ENCODE measurements at places on chromosomes 2 and 18.

DNA sequence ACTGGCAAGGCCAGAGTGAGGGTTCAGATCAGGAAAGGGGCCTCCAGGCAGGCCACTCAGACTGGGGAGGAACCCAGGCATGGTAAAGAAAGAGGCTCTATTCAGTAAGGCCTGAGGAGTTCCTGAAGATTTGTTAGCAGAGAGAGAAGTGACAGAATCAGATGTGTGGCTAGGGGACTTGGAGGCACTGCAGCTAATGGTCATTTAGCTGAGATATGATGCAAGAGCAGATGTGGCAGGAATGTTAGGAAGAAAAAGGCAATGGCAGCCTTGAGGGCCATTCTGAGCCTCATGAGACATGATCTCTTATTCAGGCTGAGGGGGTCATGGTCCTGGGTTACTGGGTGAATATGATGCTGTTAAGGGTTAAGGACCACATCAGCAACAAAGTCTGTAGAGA lies 73.4 kb downstream of the CCDC93 start:
- no peak for DNase-seq

DNA sequence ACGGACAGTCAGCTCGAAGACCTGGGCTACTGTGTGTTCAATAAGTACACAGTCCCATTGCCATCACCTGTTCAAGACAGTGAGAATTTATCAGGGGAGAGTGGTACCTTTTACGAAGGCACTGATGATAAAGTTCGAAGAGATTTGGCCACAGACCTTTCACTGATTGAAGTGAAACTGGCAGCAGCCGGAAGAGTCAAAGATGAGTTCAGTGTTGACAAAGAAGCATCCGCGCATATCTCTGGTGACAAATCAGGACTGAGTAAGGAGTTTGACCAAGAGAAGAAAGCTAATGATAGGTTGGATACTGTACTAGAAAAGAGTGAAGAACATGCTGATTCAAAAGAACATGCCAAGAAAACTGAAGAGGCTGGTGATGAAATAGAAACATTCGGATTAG lies 76.9 kb upstream of the UNC80 start:
- DNase-seq = no peak

- DNase-seq = no peak
Observed at GRCh38 chr18:54223568-54224241, 764 bp downstream of the MBD2 start.

DNA sequence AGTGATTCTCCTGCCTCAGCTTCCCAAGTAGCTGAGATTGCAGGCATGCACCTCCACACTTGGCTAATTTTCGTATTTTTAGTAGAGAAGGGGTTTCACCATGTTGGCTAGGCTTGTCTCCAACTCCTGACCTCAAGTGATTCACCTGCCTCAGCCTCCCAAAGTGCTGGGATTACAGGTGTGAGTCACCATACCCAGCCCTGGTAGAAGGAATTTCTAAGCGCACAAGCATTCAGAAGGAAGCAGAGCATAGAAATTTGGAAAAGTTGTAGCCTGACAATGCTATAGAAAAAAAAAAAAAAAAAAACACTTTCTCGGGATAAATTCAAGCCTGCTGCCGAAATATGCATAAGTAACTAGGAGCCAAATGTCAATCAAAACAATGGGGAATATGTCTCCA lies 249.4 kb downstream of the GRB14 start:
- no peak for DNase-seq

- no peak for DNase-seq
Observed at GRCh38 chr2:232931636-232932035, 61.6 kb downstream of the SNORC start.

GRCh38 chr2:234306426-234307173 lies 190.3 kb downstream of the ARL4C start:
- DNase-seq = no peak

DNA sequence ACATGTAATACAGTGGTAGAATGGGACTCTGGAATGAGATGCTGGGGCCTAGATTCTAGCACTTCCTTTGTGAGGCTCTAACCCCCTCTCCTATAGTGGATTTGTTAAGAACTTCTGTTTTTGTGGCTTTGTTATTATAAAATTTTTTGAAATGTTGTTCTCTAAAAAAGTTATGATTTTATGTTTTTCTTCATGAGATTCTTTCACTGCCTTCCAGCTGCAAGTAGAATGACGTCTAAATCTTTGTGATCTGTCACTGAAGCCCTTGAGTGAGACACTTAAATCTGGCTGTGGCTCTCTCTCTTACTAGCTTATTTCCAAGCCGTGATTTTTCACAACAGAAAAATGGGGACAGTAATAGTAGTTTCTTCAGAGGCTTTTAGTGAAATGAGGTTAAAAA lies 1.6 kb downstream of the CASP8 start:
- DNase-seq = no peak

- no peak for DNase-seq
Observed at GRCh38 chr2:2742726-2743125, 411.7 kb upstream of the MYT1L start.

GRCh38 chr2:113011108-113011507 lies 5.8 kb downstream of the IL36A start:
- no peak for DNase-seq

- no peak for DNase-seq
Observed at GRCh38 chr2:98479959-98480524, 35.4 kb downstream of the INPP4A start.

- DNase-seq = no peak
Observed at GRCh38 chr2:161415987-161416707, at the start of gene TBR1. Gene TBR1 (plus strand): TSS chr2:161416297. CDS start chr2:161416411, 114 bp downstream.

DNA sequence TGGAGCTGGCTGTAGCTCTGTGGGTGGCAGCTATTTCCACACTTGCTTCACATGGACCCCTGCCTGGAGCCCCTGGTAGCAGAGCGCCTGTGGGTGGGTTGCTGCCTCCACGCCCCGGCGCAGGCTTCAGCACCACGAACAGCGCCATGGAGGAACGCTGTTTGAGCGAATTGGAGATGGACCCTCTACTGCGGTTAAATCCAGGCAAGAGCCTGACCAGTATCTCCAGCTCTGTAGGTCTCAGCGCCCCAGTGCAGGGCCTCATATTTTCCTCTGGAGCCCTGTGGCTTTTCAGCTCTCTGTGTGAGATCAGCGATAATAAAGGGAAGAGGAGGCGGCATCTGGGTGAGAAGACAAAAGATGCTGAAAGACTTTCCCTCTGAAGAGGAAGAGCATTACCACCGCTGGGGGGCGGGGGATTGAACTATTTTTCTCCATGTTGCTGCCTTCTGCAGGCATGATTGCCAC lies 12.0 kb downstream of the ONECUT2 start:
- no peak for DNase-seq

GRCh38 chr2:88658881-88659537 lies 31.7 kb upstream of the EIF2AK3 start:
- no peak for DNase-seq

DNA sequence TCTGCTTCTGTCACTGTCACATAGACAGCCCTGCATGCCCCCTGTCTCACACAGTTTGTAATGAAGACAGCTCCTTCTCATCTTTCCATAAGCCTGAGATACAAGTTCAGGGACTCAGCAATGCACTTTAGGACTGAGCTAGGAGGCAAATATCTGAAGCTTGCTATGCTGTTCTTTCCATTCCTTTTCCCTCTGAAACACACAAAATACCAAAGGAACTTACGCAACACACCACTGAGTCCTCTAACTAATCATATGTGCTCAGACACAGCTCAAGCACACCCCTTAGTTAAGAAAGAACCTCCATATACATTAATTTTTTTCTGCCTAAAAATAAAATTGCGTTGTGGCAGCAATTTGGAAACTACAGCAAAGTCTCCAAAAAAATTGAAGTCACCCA lies 17.9 kb downstream of the SERPINB8 start:
- no peak for DNase-seq

DNA sequence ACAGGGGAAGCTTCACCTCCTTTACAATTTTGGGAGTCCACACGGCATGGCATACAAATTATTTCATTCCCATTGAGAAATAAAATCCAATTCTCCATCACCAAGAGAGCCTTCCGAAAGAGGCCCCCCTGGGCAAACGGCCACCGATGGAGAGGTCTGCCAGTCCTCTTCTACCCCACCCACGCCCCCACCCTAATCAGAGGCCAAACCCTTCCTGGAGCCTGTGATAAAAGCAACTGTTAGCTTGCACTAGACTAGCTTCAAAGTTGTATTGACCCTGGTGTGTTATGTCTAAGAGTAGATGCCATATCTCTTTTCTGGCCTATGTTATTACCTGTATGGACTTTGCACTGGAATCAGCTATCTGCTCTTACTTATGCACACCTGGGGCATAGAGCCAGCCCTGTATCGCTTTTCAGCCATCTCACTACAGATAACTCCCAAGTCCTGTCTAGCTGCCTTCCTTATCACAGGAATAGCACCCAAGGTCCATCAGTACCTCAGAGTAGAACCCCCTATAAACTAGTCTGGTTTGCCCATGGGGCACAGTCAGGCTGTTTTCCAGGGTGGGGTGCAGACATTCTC lies 58.3 kb downstream of the BCL11A start:
- DNase-seq = no peak

DNA sequence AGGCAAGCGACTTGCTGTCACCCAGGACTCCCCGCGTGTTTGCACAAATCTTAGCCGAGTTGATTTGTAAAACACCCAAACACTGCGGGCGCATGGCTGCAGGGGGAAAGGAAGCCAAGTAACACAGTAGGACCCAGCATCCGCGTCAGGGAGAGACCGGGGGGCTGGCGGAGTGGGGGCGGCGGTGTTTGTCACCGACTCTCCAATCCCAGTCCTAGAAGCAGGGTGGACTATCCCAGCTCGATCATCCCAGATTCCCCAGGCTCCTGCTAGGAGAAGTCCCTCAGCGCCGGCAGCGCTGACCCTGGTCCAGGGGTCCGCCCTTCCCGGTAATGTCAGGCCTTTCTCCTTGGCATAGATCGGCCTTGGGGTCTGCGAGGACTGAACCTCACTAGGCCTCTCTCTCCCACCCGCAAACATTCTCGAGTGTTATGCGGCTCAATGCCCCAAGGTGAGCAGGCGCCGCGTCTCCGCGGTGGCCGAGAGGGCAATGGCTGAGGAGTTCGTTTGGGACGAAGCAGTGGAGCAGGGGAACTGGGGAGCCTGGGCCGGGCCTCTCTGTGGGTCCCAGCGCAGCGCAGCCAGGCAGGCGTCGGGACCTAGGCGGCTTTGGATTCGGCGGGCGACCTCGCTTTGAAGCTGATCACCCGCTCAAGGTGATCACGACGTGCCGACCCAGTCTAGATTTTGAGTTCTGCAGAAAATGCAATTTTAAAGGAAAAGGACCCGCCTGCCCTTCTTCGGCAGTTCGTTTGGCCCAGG lies 1.5 kb upstream of the GDF7 start:
- no peak for DNase-seq

GRCh38 chr2:240455272-240455646 lies 19.8 kb downstream of the GPC1 start:
- DNase-seq = no peak

- DNase-seq = no peak
Observed at GRCh38 chr18:10035281-10035991, 121.6 kb downstream of the VAPA start.

GRCh38 chr2:240986787-240987411 lies 11.5 kb upstream of the SNED1 start:
- no peak for DNase-seq

DNA sequence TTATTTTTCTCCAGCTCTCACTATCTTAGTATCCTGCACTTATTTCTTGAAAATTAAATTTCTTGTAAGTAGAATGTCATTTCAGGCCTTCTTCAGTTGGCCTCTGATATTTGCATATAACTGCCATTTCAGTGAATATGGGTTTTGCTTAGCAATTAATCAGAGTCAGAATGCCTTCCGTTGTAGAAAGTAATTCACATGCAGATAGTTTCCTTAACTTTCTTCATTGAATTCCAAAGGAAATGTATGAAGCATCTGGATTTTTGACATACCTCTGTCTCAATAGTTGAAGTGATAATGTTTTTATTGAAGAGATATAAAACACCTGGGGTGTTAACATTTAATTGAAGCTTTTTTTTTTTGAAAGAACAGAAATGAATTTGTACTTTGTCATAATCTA lies 914.1 kb upstream of the NXPH2 start:
- DNase-seq = no peak
